Stimulated activated CD8-positive, alpha-beta memory T cell treated with anti-CD3 and anti-CD28 coated beads, Interleukin-15, amount 100 ng/mL, for 24 hours (primary cell): ENCODE measurements at places on chromosomes 3 and 15.

DNA sequence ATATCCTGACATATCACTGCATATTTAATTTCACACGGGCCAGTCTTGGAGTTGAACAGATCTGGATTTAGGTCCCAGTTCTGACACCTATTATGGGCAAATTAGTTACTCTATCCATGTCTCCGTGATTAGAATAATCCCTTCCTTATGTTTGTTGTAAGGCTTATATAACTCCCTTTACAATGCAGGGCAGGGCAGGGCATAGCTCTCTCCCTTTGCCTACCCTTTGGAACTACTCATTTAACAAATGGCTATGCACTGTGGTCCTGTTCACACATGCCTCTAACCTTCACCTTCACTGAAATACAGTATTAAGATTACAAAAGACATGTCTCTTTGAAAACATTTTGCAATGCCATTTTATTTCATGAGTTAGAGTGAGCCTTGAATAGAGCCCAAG lies 24.8 kb upstream of the ATP13A5 start:
- DNase-seq, result no peak

- no peak for DNase-seq
Observed at GRCh38 chr3:129424185-129424841, 4.1 kb downstream of the EFCAB12 start.

DNA sequence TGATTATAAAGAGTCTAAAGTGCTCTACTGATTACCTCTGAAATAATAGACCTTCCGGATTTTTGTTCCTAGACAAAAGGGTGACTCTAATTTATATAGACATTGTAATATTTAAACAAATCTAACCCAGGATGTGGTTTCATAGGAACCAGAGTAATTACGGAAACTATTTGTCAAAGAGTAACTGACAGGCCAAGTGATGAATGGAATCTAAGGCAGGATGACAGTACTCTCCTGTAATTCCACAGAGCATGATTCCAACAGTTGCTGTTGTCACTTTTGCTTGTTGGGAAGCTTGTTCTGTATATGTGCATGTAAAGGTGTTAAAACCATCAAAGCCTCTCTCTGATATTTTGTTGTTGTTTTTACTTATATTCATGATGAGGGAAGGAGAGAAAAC lies 1141.0 kb downstream of the IGSF11 start:
- DNase-seq, result no peak

DNA sequence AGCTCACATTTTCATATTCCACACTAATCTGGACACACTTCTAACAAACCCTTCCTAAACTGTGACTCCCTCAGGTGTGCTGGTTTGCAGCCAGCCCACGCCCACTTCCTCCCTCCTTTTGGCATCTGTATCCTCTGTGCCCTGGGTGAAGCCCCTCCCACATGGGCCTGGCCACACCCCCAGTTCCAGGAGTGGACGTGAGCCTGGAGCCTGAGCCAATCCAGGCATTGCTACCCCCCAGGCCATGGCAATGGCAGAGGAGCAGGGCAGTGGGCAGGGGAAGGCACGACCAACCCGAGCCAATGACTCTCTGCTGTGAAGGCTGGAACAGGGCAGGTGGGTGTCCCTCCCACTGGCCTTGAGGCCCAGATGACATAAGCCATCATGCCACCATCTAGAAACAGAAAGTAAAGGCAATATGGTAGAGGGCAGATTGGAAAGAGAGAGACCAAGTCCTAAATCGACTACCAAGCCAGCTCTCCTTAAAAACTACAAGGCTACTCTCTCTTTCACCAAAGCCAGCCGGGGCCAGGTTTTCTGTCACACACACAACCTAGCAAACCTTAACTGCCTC lies 18.6 kb downstream of the FAM174B start:
- DNase-seq, result no peak

DNA sequence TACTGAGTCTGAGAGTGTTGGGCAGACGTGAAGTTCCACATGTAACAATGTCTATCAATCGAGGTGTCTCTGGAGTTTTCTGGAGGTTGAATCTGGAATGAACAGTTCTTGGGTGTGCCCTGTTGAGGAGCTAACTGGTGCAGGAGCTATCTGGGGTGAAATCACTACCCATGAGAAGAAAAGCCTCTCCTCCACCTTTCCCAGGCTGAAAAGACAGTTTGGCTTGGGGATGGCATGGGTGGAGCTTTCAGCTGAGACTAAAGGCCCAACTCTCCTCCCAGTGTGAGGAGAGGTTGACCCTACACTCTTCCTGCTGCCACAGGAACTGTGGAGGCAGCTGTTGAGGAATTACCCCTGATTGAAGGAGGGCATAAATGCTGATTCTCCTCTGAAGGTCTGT lies 54.4 kb upstream of the LRRFIP2 start:
- DNase-seq, result no peak

GRCh38 chr3:194364652-194365434 lies 4.7 kb downstream of the LRRC15 start:
- DNase-seq, result no peak

DNA sequence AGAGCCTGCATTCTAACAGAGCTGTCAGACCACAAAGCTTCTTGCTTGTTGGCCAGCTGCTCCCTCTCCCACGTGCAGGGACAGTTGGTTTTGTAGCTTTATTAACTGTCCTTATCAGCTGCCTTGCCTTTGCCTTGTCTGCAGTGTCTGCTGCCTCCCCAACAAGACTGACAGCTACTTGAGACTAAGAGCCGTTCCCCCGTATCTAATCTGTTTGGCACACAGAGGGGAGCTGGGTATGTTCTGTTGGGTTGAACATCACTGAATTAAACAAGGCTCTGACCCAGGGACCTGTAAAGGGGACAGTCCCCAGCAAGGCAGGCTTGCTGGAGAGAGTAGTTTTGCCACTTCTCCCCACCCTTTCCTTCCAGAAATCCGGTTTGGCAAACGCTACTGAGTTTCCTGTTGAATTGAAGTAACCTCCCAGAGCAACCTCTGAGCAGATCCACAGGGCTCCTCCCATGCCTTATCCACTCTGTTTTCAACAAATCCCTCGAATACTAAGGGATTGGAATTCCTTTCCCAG lies 116.1 kb downstream of the ANP32A start:
- DNase-seq, result no peak

- DNase-seq, result no peak
Observed at GRCh38 chr3:54131026-54131605, 8.8 kb downstream of the CACNA2D3 start.

DNA sequence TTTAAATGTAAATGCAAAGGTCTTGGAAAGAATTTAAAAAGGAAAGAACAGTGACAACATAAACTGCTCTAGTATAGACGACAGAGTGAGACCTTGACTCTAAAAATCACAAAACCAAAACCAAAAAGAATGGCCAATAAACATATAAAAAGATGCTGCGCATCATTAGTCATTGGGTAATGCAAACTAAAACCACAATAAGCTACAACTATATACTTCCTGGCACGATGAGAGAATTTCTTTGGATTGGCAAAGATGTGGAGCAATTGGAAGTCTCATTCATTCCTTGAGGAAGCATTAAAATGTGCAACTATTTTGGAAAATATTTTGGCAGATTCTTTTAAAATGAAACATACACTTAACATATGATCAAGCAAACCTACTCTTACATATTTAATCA lies 98.7 kb upstream of the ZPLD1 start:
- DNase-seq, result no peak

- DNase-seq, result no peak
Observed at GRCh38 chr3:58101499-58102389, 93.5 kb downstream of the FLNB start.
